ENCODE measurements at places on chromosomes 4 and X.

DNA sequence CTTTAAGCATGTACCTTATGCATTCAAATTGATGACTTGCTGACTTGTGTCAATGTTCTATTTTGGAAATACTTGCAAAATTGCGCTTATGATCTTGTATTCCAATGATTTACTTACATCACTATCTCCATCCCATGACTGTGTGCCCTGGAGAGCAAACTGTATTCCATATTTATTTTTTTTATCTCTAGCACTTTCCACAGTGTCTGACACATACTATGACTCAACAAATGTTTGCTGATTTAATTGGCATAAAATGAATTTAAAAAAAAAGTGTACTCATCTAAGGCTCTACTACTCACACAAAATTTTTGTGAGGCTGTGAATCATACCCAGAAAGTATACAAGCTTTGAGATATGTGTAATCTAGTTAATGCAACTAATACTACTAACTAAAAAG, 1066.8 kb upstream of the ADGRL3 start:
- DNase-seq = no peak

GRCh38 chrX:25873196-25873595, 264.9 kb upstream of the MAGEB18 start:
- no peak for DNase-seq

GRCh38 chr4:122744229-122744628, 11.7 kb downstream of the BBS12 start:
- DNase-seq = no peak

- DNase-seq = no peak
Measured at GRCh38 chr4:100982345-100982744, 365.0 kb downstream of the PPP3CA start.

DNA sequence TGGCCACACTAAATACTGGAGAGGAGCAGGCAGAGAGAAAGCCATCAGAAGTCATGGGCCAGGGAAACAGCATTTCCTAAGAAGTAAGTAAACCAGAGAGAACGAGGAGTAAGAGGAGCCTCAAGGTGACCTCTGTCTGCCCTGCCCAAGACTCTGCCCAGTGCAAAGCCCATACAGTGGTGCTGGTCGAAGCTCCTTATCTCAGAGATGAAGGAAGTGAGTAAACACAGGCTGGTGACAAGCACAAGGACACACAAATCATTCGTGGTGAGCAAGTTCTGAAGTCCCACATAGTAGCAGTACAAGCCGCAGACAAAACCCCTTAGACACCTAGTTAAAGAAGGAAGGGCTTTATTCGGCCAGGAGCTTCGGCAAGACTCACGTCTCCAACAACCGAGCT, 62.7 kb downstream of the DCTD start:
- no peak for DNase-seq

GRCh38 chr4:48623182-48623780, 133.2 kb downstream of the ZAR1 start:
- no peak for DNase-seq

GRCh38 chr4:47703956-47704355, 133.9 kb downstream of the CORIN start:
- no peak for DNase-seq

- no peak for DNase-seq
Measured at GRCh38 chr4:168651374-168651773, 154.5 kb downstream of the PALLD start.

GRCh38 chr4:22739968-22740367, 47.2 kb downstream of the GBA3 start:
- no peak for DNase-seq

GRCh38 chr4:188032170-188032569, 36.6 kb downstream of the ZFP42 start:
- DNase-seq = no peak

DNA sequence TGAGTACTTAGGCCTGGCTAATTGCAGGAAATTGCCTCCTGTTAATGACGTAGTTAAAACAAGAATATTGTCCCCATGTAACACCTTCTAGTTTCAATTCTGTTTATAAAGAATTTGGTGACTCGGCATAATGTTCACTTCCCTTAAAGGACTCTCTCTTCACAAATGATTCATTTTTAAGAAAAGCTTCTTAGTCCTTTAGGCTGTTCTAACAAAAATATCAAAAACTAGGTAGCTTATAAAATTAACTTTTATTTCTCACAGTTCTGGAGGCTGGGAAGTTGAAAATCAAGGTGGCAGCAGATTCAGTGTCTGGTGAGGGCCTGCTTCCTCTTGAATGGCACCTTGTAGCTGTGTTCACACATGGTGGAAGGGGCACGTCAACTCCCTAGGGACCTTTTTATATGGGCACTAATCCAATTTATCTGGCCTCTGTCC, 23.8 kb downstream of the COL25A1 start:
- no peak for DNase-seq

- DNase-seq = no peak
Measured at GRCh38 chr4:1055721-1056590, 44.5 kb downstream of the FGFRL1 start.

DNA sequence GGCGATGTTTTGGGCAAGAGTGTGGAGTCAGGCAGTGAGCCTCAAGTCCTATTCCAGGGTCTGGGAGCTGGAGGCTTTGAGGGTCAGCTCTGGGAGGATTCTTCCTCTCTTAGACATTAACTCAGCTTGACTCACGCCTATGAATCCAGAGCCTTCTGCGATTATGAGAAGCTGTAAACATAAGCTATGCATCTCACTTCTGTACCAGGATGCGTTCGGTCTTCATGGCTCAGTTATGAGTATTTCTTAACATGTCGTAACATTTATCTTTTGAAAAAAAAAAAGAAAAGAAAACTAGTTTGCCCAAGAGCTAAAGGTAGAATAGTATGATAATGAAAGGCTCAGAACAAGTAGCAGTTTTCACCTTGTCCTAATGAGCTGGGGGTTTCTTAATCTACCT, 4.6 kb downstream of the SHROOM2 start:
- no peak for DNase-seq

- DNase-seq = no peak
Measured at GRCh38 chrX:30065226-30065625, 150.1 kb upstream of the MAGEB2 start.

GRCh38 chr4:13327991-13328390, 156.1 kb downstream of the RAB28 start:
- DNase-seq = no peak

GRCh38 chr4:168484626-168485025, 4.3 kb upstream of the DDX60L start:
- DNase-seq = no peak

DNA sequence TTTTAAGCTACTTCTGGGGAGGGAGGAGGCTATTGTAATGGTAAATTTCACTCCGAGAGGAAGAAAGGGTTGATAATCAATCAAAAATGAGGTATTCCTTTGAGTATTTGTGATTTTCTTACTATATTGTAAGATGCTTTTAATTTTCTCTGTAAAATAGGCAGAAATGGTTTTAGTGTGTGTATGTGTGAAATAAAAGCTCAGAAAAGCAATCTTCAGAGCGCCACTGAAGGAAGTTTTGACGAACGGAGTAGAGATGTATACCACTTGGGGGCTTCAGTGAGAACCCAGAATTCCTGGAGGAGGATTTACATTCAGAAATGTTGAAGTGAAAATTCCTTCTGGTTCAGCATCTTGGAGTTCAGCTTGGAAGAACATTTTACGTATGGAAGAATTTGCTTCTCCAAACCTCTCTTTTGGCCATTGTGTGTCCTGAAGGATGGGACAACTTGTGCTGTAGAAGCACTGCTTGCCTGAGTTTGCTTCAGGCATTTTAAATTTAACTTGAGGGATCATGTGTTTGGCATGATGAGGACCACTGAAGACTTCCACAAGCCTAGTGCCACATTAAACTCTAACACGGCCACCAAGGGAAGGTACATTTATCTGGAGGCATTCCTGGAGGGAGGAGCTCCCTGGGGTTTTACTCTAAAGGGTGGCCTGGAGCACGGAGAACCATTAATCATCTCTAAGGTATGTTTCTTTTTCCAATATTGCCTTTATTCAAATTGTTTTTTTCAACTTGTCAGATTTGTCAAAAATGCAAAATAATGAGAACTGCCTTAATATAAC, 695 bp downstream of the SHROOM3 start:
- DNase-seq = no peak

- no peak for DNase-seq
Measured at GRCh38 chr4:153651116-153651515, 33.0 kb upstream of the TLR2 start.
